ENCODE measurements at places on chromosomes 7 and 10.
A peak's percentile ranks its signal among the peaks of the same experiment; 100 is the strongest.

GRCh38 chr7:132858251-132858650, 223.6 kb downstream of the CHCHD3 start:
- no peak for DNase-seq

GRCh38 chr10:14282276-14282675, 48.4 kb downstream of the FRMD4A start:
- no peak for DNase-seq

GRCh38 chr7:23211589-23211988, 29.7 kb downstream of the NUP42 start:
- no peak for DNase-seq

GRCh38 chr7:140509789-140510188, 30.5 kb upstream of the MKRN1 start:
- DNase-seq, result no peak

DNA sequence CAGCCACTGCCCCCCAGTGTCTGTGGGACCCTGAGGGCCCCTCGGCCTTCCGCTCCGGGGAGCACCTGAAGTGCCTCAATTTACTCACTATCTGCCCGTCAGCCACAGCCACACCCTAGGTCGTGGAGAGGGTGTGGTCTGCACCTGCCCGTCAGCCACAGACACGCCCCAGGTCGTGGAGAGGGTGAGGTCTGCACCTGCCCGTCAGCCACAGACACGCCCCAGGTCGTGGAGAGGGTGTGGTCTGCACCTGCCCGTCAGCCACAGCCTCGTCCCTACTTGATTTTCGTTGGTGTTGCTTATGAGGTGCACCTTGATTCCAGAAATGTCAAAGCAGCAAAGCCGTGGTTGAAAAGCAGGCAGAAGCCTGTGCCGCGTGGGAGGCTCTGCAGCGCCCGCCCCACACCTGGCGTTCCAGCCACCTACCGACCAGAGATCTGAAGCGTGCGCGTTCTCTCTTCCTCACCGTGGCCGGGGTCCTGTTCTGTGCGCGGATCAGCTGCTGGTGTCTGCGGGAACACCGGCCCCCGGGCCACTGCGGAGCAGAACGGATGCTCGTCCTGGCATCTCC, 101.6 kb downstream of the DYNC2I1 start:
- DNase-seq, result no peak

- no peak for DNase-seq
Measured at GRCh38 chr7:11507929-11508328, 324.1 kb downstream of the THSD7A start.

DNA sequence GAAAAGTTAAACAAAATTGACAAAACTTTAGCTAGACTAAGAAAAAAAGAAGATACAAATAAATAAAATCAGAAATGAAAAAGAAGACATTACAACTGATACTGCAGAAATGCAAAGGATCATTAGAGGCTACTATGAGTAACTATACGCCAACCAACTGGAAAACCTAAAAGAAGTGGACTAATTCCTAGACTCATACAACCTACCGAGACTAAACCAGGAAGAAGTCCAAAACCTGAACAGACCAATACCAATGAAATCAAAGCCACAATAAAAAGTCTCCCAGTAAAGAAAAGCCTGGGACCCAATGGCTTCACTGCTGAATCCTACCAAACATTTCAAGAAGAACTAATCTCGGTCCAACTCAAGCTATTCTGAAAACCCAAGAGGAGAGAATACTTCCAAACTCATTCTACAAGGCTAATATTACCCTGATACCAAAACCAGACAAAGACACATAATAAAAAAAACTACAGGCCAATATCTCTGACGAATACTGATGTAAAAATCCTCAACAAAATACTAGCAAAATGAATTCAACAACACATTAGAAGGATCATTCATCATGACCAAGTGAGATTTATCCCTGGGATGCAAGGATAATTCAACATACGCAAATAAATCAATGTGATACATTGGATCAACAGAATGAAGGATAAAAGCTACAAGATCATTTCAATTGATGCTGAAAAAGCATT, 20.3 kb downstream of the ELAPOR2 start:
- no peak for DNase-seq

DNA sequence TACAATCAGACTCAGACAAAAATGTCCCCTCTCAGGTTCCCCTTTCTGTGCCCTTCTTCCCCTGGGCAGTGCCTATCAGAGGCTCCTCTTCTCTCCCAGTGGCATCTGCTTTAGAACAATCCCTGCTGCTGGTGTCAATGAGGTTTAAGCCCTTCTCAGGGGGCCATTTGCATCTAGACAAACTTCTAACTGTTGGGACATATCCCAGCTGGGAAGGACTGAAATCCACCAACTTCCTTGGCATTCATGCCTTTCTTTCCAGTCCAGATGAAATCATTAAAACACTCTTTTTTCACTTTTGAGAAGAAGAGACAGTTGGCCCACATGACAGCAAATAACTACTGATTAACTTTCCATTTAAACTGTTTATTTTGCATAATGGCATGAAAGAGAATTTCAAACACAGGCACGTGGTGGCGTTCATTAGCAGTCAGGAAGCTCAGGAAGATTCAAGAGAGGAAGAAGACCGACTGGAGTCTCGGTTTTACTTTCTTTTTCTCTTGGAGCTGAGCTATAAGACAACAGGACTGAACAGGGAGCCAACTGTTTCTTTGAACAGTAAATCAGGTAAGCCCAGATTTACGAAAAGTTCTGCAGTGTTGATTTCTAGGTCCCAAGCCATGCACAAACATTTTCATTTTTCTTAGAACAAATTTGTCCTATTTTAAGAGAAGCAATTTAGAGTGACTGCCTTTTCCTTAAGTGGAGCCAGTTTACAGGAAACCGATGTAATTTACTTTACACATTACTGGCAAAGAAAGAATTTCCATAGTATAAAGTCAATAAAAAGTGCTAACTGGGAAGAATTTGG, at the start of gene GIMAP2:
TSS of gene GIMAP2 (plus strand) at position 488 of the 811 bp plus-strand sequence. CDS start 1,354 bp downstream, outside the sequence.
- DNase-seq, result no peak

DNA sequence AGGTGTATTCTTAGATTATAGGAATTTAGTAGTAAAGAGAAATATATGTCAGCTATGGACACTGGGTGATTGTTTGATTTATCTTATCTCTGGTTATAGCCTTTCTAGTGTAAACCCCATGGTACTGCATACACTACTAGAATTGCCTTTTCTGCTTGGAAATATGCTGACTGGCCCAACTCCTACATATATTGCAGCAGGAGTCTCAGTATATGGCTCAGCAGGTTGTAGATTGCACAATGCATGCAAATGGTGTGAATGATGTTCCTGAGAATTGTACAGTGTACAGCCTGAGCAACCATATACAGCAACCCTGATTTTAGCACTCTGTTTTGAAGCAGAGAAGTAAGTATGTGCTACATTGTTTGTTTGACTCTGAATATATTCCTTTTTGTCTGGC, 153.4 kb upstream of the NPY start:
- DNase-seq, result no peak

DNA sequence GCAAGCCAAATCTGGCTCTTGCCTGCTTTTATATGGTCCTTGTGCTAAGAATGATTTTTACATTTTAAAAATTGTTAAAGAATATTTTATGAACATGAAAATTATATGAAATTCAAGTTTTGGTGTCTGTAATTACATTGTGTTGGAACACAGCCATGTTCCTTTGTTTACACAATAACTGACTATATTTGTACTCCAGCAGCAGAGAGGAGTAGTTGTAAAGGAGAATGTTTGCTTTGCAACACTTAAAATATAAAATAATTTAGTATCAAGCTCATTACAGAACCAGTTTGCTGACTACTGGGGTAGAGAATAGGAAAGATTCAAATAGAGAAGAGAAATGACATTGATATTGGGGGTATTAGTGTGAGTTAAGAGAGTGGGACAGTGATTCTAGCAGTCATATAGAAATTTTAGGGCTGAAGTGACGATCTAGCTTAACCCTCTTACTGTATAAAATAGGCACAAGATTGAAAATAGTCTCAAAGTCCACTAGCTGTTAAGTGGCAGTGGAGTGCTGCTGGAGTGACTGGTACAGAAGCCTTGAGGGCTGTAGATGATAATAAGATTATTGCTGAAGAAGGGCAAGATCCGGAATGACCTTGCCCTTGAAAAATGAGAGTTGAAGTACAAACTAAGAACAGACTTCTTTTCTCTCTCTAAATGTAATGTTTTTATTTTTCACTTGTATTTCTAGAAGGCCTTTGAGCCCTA, 28.2 kb downstream of the SGPL1 start:
- DNase-seq, result no peak

DNA sequence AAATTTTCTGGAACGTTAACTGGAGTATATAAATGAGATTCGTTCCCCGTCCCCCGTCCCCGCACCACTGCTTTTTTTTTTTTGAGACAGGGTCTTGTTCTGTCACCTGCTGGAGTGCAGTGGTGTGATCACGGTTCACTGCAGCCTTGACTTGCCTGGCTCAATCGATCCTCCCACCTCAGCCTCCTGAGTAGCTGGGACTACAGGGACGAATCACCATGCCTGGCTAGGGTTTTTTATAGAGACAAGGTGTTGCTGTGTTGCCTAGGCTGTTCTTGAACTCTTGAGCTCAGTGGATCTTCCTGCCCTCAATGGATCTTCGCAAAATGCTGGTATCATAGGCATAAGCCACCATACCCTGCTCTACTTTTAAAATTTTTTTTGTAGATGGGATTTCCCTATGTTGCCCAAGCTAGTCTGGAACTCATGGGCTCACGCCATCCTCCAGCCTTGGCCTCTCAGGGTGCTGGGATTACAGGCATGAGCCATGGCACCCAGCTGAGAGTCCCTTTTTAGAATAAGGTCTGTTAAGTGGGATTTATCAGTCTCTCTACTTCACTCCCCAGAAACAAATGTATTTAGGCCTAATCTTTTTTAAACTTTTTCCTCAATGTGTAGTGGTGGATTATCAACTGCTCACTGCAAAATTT, 122.9 kb downstream of the LYZL1 start:
- no peak for DNase-seq

GRCh38 chr10:58546722-58547445, 34.2 kb downstream of the BICC1 start:
- no peak for DNase-seq

GRCh38 chr10:124008187-124008586, 85.2 kb downstream of the CHST15 start:
- DNase-seq, result no peak

DNA sequence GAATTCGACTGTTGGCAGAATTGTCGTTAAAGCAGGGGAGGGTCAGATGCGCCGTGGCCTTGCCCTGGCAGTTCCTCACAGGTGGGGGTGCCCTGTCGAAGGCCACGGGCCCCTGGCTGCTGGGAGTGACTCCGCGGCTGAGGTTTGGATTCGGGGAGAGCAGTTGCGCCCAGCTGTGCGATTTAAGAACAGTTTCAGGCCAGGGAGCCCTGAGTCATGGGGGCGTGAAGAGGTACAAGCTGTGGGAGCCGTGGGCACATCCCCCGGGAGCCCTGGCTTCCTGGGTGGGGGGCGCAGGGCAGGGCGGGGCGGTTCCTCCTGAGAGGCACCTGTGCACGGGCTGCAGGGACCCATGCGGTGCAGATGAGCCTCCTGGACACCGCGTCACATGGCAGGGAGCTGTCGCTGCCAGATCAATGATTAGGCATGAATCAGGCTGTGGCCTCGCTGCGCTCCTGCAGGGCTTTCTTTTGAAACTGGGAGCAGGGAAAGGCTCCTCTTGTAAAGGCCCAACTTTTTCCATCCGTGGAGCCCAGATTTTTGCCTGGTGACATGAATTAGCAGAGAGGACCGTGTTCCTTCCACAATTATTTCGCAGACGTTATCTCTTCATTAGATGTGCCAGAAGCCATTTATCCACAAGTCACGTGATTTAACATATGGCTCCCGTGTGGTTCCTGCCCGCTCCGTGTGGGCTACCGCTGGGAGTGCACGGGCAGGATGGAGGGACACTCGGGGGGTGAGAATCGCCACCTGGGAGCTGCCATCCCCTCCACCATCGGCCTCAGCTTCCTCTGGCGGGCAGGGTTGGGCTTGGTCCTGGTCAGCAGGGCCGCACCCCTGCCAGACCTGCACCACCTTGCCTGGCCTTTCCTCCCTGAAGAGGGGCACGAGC, 918 bp downstream of the PWWP2B start:
- no peak for DNase-seq

- DNase-seq, result no peak
Measured at GRCh38 chr10:16195178-16195769, 241.5 kb upstream of the PTER start.

- DNase-seq, result no peak
Measured at GRCh38 chr7:101125989-101126650, 784 bp upstream of the SERPINE1 start.

GRCh38 chr7:108294595-108294994, 161.6 kb downstream of the NRCAM start:
- DNase-seq, result no peak

GRCh38 chr10:11386044-11386443, 225.4 kb downstream of the USP6NL start:
- no peak for DNase-seq

- no peak for DNase-seq
Measured at GRCh38 chr7:135510592-135511183, 786 bp upstream of the CNOT4 start.

DNA sequence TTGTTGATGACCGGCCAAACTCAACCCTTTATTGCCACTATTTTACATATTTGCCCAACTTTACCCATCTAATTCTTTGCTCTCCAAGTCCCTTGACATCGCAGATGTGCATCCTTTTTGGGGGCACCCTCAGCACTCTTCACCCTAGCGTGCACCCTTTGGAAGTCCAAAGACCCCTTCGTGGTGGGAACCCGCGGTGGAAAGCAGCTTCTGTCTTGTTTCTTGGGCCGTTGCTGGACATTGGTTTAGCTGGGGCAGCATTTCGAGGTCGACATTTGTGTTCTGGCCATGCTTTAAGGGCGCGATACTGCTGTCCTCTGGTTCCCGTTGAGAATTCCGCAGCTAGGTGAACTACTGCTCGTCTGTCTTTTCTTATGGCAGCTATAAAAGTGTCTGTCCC, 326 bp upstream of the PAPOLB start:
- DNase-seq, result no peak

GRCh38 chr7:154783281-154783909, 219.5 kb downstream of the PAXIP1 start:
- DNase-seq, result no peak

DNA sequence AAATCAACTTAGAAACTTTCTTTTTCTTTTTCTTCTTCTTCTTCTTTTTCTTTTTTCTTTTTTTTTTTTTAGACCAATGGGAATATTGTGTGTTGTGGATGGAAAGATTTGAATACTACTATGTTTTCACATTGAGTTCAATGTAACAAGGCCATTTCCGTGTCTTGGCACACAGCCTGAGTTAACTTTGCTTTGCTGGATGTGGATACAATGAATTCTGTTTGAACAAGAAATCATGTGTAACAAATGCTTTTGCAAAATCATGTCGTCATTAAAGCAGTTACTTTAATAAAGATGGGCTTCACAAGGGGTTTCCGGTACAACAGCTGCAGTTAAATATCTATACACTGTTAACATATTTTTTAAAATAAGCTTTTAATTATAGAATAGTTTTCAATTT, 13.5 kb upstream of the ENTPD1 start:
- no peak for DNase-seq

DNA sequence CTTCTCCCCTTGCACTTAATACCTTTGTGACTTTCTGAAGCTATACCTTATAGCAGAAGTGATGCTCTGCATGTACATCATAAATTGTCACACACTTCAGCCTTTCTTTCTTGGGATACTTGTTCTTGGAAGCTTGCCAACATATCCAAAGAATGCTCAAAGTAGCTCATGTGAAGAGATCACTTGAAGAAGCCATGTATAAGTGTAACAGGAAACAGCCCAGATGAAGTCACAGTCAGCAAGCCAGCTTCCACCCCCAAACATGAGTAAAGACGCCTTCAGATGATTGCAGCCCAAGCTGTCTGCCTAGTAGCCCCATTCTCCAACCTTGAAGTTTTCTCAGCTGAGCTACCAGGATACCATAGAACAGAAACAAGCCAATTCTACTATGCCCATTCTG, 50.9 kb downstream of the DGKB start:
- DNase-seq, result no peak

- peak; percentile 98 for DNase-seq
Measured at GRCh38 chr10:74589226-74589673, 237.2 kb upstream of the KAT6B start.
